SW480 (cell line): ENCODE measurements at places on chromosomes 12 and 14.

DNA sequence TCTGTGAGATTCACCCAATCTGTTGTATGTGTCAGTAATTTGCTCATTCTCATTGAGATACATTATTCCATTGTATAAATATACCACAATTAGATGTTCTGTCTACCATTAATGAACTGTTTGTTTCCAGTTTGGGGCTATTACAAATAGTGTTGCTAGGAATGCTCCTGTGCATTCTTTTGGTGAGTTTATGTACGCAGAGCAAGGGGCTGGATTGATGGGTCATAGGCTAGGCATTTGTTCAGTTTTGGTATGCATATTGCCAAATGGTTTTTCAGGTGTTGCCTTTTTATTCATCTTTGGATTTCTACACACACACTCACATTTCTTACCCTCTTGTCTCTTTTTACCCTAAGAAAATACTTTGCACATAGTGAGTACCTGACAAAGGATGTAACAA, 93.4 kb downstream of the GPATCH2L start:
- no peak for DNase-seq

GRCh38 chr12:29253906-29254625, 105.0 kb downstream of the FAR2 start:
- no peak for DNase-seq

DNA sequence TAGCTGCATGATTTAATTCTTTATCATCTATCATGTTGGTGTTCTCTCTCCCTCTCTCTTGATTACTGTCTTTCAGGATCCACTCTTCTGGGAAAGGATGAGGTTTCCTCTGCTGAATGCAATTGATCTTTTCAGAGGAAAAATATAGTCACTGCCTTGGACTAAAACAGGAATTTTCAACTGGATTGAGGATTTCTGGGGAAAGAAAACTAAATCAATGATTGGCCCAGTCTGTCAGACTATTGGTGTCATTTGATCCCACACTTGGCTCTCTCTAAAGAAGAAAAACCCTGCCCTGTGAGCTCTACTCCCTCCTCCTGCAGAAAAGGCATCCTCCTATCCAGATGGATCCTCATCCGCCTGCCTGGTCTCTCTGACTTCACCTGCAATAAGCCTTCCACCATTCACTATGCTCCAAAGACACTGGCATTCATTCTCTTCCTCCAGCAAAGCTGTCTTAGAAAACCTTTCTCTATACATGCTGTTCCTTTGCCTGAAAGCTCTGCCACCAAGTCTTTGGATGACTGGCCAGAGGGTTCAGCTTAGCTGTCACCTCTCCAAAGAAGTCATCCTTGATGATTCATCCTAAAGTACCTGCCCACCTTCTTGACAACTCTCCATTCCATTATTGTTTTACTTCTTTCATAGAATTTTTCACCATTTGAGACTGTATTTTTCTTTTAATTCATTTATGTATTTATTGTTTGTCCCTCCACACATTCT, 127.7 kb upstream of the CAND1 start:
- no peak for DNase-seq

DNA sequence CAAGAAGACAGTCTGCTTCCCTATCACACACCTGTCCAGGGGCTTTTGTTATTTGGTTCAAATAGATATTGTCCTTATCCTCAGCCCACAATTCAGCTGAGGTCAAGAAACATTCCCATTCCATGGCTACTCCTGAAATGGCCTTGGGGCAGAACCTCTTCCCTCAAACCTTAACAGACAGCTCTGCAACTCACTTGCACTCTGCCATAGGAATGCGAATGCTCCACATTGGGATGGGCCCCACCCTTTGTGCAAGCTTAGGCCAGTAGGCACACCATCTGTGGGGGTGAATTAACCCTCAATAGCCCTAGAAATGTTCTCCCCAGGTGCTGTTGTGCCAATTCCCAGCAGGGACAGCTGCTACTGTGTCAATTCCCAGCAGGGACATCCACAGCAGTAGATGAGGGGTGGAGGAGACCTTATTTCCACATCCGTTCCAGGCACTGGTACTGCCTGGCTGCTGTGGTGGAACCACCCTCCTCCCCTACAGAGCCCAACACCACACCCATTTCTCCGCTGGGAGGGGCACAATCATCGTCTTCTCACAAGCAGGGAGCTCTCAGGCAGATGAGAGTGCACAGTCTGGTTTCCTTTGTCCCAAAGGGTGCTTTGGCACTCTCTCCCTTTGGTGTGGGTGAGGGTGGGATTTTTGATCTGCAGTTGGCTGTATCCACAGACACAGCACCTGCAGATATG, 42.3 kb upstream of the GLIPR1 start:
- no peak for DNase-seq

- peak; percentile 27 for DNase-seq
Measured at GRCh38 chr14:22978981-22979671, 3.2 kb downstream of the AJUBA start.

GRCh38 chr12:7959701-7960121, 23.7 kb upstream of the SLC2A3 start:
- peak; percentile 93 for DNase-seq

GRCh38 chr14:96243785-96244184, 12.2 kb upstream of the BDKRB1 start:
- DNase-seq, result no peak

DNA sequence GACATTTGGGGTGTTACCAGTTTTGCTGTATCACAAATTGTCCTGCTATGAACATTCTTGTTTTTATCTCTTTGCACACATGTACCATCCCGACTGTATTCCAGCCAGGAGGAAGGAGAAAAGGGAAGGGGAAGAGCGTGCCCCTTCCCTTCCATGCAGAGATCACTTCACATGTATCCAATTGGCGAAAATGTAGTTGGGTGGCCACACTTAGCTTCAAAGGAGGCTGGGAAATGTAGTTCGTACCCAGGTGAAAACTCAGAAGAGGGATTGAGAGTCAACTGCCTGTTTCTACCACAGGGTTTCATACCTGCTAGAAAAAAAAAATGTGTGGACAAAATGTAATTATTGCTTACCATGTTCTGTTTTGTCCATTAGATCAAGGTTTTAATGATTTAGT, 189.1 kb upstream of the PELI2 start:
- no peak for DNase-seq

DNA sequence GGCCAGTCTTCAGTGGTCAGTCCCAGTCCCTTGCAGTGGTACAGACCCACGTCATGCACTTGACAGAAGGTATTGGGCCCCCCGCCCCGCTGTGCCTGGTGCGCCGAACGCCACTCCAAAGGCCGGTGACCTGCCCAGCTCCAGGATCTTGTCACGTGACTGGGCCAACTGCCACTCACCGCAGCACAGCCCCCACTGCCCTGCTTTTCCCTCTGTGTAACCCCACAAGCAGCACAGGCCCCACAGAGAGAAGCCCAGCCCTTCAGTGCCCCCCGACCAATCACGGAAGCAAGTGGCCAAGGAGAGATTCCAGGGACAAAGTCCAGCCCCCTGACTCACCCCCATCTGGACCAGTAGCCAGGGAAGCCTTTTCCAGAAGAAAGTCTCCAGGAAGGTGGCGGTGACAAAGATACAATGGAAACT, 498 bp downstream of the GPR132 start:
- DNase-seq, result peak; percentile 53

GRCh38 chr12:93136253-93137055, 207.4 kb upstream of the EEA1 start:
- peak; percentile 79 for DNase-seq

GRCh38 chr14:20632831-20633691, 8.4 kb downstream of the OR6S1 start:
- DNase-seq, result peak; percentile 88

- DNase-seq, result no peak
Measured at GRCh38 chr12:51520576-51521325, 70.3 kb upstream of the SCN8A start.

DNA sequence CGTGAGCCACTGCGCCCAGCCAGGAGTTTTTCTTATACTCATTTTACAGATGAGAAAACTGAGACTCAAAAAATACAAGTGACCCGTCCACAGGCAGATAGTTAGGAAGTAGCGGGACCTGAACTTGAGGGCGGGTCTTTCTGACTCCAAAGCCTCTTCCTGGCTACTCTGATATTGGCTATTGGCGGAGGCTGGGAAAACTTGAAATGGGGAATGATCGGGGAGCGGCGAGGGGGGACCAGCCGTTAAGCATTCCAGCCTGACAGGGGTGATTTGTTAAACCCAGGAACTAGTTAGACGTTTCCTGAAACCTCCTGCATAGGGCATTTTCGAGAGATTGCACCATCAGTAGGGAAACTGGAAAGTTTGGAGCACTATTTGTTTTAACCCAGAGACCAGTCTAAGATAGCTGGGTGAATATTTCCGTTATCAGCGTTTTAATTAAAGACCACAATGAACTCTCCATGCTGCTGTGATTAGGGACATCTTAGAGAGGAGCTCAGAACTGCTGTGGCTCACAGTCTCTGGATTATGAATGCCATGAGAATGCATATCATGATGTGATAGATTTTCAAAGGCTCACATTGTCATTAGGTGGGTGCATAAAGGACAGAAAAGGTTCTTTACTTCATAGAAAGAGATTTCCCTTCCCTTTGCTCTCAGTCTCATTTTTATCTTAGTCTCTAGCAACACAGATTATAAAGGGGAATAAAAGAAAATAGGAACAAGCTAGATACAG, 2.5 kb downstream of the NR1H4 start:
- no peak for DNase-seq

DNA sequence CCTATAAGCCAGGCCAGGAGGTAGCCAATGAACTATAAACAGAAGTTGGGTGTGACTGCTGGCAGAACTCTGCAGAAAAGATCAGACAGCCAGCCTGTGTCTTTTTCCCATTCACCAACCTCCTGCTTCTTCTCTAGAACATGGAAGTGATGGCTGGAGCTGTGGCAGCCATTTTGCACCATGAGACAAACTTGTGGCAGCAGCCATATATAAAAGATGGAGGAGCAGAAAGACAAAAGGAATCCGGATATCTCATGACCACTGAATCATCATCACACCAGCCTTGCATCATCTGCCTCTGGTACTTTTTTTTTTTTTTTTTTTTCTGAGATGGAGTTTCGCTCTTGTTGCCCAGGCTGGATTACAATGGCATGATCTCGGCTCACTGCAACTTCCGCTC, 8.7 kb downstream of the BEGAIN start:
- DNase-seq, result no peak

DNA sequence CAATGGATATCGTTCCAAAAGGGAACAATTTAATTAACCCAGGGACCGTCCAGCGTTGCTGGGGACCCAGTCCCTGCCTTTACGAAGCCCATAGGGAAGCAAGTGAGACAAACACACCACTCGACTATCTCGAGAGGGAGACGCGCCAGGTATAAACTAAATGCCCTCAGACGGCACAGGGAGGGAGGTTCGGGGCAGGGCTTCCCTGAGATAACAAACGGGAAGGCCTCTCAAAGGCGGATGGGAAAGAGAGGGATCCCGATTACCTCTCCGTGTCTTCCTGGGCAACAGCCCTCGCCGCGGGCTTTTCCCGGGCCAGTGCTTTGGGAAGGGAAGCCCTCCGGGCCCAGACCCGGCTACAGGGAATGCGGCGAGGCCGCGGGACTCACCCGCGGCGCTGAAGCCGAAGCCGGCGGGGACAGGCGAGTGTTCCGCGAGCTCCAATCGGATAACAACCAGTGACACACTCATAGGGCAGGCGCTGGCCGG, 390 bp downstream of the BRAP start:
- peak; percentile 13 for DNase-seq

GRCh38 chr14:36944307-36945010, 227.9 kb downstream of the SLC25A21 start:
- no peak for DNase-seq

GRCh38 chr12:2284321-2284813, 231.6 kb downstream of the CACNA1C start:
- no peak for DNase-seq

- DNase-seq, result no peak
Measured at GRCh38 chr14:98897605-98898309, 374.2 kb downstream of the BCL11B start.

DNA sequence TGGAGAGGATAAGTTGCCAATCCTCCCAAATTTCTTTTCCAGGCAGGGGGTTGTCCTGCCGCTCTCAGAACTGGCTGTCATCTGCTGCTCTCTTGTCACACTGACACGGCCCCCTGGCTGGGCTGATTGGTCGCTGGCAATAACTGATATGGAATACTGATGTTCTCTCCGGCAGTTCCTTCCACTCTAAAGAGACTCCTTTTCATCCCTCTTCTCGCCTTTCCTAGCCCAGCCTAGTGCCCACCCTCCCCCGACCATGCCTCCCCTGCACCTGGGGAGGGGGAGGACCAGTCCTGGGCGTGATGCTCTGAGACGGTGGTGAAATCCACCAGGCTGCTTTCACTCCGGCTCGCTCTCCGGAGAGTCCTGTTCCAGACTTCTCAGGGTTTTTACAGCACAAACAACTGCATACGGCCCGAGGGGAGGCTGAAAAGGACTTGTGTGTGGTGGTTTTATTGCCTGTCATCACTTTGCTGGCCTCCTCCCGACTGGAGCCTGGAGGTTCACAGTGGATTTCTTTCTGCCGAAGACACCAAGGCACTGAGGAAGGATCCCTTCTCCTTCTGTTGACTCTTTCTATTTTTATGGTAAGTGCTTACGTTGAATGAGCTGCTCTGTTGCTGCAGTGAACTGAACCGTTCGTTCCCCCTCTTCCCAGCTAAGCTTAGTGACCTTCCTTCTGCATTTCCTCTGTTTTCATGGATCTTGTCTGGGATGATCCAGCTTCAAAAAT, at the start of gene ANO4:
Gene ANO4 (plus strand): TSS at position 336 of the 733 bp plus-strand sequence. CDS start 107,010 bp downstream, outside the sequence.
- no peak for DNase-seq

GRCh38 chr12:104703372-104703771, 246.6 kb downstream of the CHST11 start:
- DNase-seq, result no peak

DNA sequence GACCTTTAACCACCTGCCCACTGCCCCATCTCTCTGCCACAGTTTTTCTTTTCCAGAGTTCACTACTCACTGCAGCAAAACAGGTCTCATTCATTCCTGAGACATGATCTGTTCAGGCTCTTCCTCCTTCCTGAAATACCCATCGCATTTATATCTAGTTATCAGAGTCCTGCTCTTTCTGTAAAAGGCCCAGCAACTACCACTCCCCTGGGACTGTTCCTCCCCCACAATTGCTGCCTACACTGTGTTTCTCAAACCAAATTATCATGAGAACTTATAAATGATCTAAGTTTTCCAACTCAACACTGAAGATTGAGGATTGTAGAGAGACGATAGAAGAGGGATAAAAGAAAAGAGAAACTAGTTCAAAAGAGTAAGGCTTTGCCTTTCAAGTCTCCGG, 40.8 kb upstream of the EPS8 start:
- DNase-seq, result no peak

- DNase-seq, result no peak
Measured at GRCh38 chr12:105321125-105321524, 9.4 kb upstream of the C12orf75 start.

DNA sequence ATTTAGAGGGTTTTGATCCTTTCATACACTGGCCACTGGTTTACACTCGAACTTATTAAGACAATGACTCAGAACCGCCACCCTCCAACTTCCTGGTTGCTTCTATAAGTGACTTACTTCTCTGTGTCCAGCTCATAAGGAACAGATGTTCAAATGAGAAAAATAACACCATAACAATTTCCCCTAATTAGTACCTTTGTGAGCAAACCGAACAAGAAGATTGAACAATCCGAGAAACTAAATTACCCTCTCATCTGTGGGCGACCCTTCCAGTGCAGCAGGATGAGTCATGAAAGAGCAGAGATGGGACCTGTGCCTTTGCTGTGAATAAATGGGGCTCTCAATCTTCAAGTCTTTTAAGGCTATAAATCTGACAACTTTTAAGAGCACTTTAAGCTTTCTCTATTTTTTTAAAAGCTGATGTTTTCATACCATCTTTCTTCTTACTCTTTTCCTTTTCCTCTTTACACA, 146.8 kb upstream of the RASSF8 start:
- peak; percentile 48 for DNase-seq
